Endothelial cell (in vitro differentiated cells): ENCODE measurements at places on chromosomes 16 and 17.

DNA sequence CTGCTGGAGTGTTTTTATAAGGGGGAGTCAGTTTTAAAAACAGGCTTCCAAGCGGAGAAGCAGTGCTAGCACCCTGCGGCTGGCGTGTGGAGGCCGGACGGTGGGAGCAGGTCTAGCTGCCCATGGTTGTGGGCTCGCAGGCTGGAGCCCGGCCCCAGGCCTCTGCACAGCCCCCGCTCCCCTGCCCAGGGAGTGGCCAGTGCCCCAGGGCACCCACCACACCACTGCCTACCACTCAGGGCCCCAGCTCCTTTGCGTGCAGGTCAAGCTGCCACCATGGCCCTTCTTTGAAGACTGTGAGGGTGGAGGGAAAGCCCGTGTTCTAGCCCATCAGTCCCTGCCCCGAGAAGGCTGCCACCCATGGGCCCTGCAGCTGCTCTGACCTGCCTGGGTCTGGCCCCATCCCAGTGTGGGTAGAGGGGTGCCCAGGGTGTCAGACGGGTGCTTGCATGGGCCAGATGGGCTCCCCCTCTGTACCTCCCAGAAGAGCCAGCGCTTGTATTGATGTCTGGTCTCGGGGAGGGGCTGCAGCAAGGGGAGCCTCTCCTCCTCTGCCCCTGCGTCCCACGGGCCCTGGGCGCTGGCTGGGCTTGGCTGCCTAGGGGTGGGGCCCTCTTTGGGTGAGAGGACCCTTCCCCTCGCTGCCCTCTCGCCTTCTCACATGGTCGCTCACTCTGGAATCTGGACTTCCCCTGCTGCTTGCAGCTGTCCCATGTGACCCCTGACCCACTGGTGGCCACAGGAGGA is 1.5 kb upstream of the NUDT16L1 start:
- no peak for DNase-seq

GRCh38 chr16:2497116-2497630 is 16.6 kb upstream of the ATP6V0C start:
- DNase-seq = no peak

DNA sequence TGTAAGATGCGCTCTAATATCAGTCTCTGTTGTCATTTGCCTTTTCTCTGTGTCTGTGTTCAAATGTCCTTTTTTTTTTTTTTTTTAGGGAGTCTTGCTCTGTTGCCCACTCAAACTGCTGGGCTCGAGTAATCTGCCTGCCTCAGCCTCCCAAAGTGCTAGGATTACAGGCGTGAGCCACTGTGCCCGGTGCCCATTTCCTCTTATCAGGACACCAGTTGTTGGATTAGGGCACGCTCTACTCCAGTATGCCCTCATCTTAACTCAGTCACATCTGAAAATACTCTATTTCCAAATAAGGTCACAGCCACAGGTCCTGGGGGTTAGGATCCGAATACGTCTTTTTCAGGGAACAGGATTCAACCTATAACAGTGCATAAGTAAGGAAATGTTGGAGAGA is 1.9 kb upstream of the TRIM47 start:
- no peak for DNase-seq

DNA sequence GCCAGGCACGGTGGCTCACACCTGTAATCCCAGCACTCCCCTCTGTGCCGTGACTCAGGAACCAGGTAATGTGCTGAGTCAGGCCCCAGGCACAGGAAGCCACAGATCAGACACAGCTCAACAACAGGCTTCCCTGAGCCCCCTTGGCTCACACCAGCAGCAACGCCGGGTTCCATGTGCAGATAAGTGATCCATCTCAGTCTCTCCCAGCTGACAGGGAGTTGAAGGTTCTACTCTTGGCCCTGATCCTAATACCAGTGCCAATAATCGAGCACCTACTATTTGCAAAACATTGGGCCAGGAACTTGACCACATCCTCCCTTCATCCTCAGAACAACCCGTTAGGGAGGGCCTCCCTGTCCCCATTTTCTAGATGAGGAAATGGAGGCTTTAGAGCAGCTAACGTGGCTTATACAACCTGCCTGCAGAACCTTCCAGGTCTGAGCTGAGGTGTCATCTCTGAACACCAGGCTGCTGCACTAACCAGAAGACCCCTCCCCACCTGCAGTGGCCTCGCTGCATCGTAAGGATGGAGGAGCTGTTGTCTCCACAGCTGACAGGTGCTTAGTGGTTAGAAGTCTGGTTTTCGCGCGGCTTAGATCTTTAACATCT is 64.8 kb upstream of the AMZ2 start:
- DNase-seq = no peak

DNA sequence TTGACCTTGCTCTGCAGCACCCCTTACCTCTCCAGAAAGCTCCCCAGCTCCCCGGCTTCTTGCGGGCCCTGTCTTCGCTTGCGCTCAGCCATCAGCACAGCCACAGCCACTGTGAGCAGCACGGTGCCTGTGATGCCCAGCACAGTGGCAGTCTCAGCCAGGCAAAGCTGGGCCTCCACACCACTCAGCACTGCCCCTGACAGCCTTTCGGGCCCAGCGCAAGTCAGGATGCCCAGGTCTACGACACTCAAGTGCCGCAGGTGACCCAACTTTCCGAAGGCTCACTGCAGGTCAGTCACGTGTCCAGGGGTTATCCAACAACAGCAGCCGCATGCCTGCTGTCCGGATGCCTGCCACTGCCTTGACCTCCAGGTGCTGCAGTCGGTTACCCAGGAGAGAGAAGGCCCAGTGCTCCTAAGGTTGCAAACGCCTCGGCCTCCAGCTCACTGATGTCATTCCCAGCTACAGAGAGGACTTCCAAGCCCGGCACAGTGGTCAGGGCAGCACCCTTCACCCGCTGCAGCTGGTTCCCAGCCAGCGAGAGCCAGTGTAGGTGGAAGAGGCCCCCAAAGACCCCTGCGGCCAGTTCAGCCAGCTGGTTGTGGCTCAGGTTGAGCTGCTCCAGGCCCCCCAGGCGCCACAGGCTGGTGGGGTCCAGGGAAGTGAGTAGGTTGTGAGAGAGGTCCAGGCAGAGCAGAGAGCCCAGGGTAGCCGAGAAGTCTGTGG is 8.9 kb upstream of the TMEM101 start:
- no peak for DNase-seq

- peak; percentile 26 for DNase-seq
These were observed 22.4 kb upstream of the EIF1 start for GRCh38 chr17:41666237-41666641.

- no peak for DNase-seq
These were observed 53.4 kb upstream of the CBX4 start for GRCh38 chr17:79892457-79893241.

- no peak for DNase-seq
These were observed 3.3 kb downstream of the GRN start for GRCh38 chr17:44348234-44348987.

- no peak for DNase-seq
These were observed 99.7 kb upstream of the CDH8 start for GRCh38 chr16:62135911-62136310.

GRCh38 chr17:10352893-10353292 is 19.9 kb downstream of the MYH13 start:
- no peak for DNase-seq

DNA sequence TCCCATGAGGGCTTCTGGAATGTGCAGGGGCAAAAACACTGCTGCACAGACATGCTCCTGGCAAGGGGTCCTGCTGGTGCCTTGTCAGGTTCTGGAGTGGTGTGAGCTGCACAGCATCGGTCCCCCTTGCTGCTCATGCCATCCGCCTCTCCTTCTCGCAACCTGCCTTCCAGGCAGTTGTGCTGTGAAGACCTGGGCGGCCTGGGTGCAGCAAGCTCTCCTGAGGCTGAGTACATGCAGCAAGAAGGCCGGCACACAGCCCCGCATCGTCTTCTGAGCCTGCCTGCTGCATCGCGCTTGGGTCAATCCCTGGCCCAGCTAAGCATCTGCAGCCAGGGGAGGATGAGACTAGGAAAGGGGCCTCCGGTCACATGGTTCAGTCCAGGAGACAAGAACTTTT is 478 bp upstream of the TRPV1 start:
- DNase-seq = no peak

DNA sequence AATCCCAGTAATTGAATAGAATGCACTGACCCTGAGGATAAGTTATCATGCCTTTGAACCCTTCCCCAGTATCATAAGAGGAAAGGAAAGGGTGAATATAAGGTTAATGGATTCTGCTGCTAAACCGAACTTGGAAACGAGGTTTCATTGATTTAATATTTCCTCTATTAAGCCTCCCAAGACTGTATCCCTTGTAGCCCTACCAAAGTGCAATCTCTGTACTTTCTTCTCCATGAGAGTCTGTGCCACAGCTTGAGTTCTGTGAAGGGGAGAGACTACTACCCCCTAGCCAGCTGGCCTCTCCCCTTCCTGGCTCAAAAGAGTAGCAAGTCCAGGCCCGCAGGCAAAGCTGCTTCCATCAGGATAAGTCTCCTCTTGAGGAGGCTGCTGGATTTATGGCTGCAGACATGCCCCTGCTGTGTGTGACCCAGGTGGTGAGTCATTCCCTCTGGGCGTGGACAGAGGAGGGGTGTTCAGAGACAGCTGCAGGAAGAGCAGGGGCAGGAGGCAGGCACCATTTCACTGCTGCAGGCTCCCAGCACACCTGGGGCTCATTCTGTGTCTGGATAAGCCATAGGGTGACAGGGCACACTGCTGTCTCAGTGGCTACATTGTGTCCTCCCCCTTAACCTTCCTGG is 58.4 kb downstream of the TOM1L2 start:
- DNase-seq = no peak

- no peak for DNase-seq
These were observed 34.9 kb upstream of the CACNG4 start for GRCh38 chr17:66929591-66929990.

DNA sequence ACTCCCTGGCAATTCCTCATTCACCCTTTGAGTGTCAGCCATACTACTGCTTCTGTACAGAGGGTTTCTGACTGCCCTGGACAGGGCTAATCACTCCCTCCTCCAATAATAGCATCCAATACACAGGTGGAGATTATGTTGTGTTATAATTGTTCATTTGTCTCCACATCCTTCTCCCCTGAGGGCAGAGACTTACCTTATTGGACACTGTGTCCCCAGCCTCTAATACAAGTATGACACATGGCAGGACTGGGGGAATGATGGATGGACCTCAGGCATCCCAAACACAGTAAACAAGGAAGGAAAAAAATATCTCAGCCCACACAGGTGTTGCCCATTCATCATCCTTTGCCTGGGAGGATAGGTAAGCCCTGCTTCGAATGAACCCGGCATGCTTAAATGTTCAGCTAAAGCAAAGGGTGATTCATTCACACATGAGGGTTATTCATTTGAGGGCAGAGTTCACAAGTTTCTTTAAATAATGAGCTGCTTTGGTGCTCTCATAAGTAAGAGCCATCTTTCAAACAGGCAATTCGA is 34.8 kb downstream of the MMD start:
- DNase-seq = no peak

- no peak for DNase-seq
These were observed 119.4 kb downstream of the KCNJ2 start for GRCh38 chr17:70288540-70289290.

DNA sequence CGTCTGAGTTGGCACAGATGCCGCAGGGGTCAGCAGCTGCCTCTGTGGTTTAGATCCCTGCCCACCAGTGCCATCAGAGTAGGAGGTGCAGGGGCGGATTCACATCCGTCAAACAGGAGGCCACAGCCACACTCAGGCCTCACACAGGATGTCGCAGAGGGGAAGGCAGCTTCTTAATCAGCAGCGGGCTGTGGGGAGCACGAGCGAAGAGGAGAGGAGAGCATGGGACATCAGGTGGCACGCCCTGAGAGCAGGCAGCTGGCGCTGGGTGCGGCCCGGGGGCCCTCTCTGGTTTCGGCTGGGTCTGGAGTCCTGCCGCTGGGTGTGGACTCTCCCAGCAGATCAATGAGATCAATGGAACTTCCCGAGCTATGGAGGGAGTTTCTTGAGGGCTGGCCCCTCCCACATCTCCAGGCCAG is 9.6 kb downstream of the LLGL2 start:
- DNase-seq = no peak

DNA sequence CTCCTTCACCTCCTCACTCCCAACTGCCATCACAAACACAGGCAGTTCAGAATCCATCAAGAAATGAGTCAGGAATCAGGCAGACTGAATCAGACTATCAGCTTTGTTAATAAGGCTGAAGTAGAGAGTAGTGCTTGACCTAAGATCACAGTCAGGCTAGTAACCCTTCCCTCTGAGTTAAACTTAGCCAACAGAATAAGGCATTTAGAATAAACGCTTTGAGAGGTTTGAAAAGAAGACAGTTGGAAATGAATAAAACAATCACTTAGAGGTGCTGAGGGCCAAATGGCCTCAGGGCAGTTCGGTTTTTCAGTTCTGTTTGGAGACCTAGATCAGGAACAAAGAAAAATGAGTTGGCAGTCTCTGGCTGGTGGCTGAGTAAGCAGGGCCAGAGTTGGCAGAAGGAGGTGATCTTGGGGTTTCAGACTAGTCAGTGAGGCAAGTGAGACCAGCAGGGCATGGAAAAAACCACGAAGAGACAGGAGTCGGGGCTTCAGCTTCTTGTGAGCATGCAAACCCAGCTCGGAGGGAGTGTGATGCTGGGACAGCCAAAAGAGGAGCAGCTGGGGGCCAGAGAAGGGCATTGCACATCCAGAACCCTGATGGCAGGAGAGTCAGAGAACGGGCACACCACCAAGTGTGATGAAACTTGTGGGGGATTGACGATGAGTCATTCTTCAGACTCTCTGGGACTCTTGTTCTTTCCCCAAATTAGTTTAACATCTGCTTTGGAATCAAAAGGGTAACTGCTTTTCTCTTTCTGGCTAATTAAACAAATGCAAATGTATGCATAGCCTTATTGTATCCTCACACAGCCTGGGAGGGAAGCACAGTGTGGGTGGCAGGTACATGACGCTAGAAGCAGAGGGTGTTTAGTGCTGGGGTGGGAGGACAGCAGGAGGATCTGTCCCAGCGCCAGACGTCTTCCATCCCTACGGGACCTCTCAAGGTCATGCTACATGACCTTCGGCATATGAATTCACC is 54.8 kb downstream of the SPECC1 start:
- DNase-seq = no peak

- no peak for DNase-seq
These were observed 35.5 kb upstream of the ETV4 start for GRCh38 chr17:43581613-43582012.

- DNase-seq = no peak
These were observed 156.1 kb upstream of the CDH13 start for GRCh38 chr16:82470620-82471152.

- DNase-seq = no peak
These were observed 199.9 kb downstream of the LGALS9B start for GRCh38 chr17:20267459-20267842.

GRCh38 chr17:42107597-42108576 is 4.6 kb downstream of the DHX58 start:
- peak; percentile 87 for DNase-seq

GRCh38 chr16:19086322-19087199 is 19.1 kb downstream of the COQ7 start:
- DNase-seq = peak; percentile 93

- no peak for DNase-seq
These were observed 51.5 kb downstream of the NDEL1 start for GRCh38 chr17:8487130-8487645.

- no peak for DNase-seq
These were observed 9.6 kb downstream of the CRISPLD2 start for GRCh38 chr16:84829168-84829965.
